ENCODE measurements at places on chromosomes 6 and 20.

DNA sequence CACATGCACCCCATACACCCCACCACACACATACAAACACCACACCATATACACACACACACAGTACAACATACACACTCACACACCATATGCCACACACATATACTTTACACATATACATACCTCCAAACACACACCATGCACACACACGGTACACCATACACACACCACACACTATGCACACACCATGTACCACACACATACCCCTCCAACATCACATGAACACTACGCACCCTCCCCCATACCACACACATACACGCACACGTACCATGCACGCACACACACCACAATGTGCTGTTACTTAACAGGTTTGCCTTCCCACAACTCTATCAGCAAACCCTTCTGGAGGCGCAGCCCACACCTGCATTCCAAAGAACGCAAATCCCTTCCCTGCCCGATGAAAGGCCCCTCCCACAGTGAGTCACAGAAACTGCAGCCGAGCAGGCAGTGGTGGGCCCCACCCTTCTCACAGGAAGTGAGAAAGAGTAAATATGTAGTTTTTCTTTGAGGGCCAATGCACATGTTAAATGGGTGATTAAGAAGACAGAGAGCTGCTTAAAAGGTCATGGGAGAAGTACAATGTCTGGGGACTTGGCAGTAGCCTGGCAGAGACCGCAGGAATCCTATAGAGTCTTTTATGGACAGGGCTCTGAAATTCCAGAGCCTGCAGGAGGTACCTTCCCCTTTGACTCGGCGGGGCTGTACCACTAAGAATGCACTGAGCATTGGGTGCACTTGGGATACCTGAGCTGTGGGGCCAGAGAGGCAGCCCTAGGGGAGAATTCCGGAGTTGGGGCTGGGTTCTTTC is 34.1 kb upstream of the EZR start:
- peak; percentile 57 for DNase-seq

DNA sequence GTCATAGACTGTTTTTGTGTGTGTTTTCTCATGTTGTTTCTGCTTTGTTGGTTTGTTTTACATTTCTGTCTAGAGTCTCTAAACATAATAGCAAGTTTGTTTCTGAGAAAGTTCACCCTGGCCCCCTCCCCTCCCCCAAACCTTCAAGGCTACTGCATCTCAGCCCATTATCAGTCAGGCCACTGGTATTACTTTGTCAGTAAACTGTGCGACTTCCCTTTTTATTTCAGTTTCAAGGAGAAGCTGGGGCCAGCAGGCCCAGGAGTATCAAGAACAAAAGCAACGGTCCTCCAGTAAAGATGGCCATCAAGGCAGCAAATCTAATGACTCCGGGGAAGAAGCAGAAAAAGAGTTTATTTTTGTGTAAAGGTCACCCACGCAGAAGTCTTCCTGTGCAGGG is 32.8 kb upstream of the SCGN start:
- DNase-seq: no peak

- DNase-seq: no peak
These were observed 53.5 kb downstream of the PXDC1 start for GRCh38 chr6:3698021-3698420.

GRCh38 chr6:21870076-21870730 is 276.7 kb downstream of the SOX4 start:
- no peak for DNase-seq

DNA sequence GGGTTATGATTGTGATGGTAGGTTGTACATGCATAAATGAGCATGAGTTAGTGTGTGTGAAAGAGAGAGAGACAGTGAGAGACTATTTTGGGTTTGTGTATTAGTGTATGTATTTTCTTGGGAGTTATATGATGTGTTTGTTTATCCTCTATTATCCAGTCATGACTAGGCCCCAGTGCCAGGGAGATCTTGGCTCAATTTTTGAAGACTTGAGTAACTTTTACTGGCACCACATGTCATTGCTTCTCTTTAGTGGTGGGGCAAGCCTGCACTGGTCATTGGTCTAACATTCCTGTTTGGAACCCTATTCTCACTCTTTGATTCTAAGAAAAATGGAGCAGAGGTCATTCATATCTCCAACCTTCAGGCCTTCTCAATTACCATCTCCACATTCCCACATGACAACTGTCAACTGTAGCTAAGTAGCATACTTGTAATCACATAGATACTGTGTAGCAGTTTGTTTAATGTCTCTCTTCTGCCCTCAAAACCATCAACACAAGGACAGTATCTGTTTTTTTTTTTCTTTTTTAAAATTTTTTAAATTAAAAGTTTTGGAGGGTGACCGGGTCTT is 8.8 kb downstream of the L3MBTL1 start:
- DNase-seq: no peak

GRCh38 chr6:136783495-136784270 is 8.6 kb downstream of the MAP3K5 start:
- no peak for DNase-seq

DNA sequence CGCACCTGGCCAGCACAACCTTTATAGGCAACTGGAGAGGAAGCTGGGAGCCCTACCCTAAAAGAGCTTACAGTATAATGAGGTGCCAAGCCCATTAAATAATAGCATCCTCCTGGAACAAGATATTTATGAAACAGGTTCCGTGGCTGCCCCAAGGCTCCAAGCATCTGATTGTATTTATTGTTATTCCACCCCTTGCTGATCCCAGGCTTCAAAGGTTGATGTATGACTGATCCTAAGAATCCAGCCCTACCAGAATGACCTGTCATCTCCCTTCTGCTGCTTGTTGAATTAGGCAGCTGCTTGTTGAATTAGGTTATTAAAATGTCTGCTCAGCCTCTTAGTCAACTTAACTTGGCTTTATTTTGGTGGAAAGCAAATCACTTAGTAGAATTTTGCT is 35.2 kb upstream of the SASH1 start:
- DNase-seq: no peak

GRCh38 chr20:50645253-50646068 is 45.9 kb downstream of the RIPOR3 start:
- no peak for DNase-seq

GRCh38 chr6:52725143-52725534 is 38.1 kb downstream of the GSTA2 start:
- DNase-seq: no peak

DNA sequence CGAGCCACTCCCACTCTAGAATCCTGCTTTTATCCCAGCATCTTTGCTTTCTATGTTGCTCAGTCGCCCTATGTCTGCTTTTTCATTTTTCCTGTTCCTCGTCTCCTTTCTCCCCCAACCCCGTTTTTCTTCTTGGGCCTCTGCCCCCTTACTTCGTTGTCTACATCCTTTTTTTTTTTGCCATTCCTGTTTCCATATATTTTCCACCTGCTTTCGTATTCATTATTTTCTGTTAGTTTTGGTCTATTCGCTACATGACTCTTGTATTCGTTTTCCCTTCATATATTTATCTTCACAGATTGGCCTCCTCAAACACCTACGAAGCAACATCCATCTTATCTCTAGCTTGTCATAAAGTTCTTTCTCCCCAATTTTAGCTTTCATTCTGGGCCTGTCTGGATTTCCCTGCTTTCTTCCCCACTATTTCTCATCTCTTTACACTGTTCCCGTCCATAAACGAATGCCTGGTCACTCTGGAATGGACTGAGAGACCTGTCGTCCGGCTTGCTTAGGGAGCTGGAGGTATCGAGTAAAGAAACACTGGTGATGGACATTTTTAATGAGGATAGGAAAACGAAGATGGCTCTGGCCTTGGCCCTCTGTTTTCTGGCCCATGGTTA is 915 bp downstream of the PRRC2A start:
- no peak for DNase-seq

DNA sequence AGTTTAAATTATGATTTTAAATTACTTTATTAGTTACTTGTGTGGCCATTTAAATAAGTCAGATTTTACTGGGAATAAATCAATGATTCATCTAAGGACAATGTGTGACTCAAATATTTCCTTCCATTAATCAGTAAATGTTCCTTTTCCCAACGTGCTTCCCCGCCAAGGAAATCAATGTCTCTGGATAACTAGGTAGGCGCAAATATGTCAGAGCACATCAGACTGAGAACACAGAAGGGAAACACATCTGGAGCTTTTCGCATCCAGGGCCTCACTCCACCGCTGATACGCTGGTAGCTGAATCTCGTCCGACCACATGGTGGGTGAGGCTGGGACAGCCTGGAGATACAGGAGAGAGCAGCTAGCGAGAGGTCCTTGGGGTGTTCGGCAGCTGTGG is 56.4 kb upstream of the RPS6KA2 start:
- DNase-seq: no peak

DNA sequence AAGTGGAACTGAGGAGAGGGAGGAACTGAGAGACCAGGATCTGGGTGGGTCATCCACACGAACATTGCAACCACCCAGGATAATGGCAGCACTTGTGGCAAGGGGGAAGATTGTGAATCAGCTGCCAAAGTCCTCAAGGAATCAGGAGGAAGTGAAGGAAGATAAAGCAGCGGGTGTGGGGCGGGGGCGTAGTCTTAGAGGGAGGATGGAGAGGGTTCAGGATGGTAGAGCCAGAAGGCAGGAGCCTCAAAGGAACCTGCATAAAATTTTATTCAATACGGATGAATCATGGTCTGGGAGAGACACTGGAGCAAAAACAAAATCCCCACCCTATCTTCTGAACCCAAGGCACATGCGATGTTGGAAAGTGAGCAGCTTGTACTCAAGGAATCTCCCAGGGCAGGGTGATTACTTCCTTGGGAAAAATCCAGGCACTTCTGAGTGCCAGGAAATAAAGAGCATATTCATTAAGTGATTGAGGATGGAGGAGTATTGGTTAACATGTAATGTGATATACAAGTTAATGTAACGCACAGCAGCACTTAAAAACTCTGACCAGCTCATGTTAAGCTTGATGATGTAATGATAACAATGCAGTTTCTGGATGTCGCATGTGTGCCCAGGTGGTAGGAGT is 82.0 kb upstream of the B3GAT2 start:
- DNase-seq: no peak

GRCh38 chr20:48601798-48602197 is 226.0 kb downstream of the PREX1 start:
- no peak for DNase-seq

DNA sequence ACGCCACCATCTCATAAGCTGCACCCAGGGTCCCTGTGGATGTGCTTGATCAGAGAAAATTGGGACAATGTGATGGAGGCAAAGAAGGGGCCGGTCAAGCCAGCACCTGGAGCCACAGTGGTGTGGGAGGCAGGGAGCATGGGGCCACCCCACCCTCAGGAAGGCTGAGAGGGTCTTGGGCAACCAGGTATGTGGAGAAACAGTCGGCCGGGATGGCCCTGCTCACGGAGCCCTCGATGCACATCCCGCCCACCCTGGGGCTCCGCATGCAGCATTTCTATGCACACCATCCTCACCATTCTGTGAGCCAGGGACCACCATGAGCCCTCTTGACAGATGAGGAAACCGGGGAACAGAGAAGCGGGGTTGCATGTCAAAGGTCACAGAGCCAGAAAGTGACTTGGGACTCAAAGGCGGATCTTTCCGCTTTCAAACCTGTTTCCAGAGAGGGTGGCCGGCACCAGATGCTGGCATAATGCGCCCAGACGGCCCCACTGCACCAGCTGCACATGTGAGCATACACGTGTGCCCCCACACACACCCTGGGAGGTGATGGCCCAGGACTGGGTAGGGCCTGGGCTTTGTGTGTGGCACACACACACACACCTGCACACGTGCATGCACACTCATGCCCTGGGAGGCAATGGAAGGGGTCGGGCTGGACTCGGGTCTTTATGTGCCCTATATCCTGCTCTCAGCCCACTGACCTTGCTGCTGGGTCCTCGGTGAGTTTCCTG is 398.5 kb downstream of the TAF4 start:
- no peak for DNase-seq

DNA sequence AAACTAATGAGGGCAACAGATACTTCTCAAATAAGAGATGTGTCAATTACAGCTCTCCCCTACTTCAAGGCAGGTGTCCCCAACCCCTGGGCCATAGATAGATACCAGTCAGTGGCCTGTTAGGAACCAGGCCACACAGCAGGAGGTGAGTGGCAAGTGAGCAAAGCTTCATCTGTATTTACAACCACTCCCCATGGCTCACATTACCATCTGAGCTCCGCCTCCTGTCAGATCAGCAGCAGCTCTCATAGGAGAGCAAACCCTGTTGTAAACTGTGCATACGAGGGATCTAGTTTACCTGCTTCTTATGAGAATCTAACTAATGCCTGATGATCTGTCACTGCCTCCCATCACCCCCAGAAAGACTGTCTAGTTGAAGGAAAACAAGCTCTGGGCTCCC is 422.1 kb downstream of the GJA1 start:
- no peak for DNase-seq

DNA sequence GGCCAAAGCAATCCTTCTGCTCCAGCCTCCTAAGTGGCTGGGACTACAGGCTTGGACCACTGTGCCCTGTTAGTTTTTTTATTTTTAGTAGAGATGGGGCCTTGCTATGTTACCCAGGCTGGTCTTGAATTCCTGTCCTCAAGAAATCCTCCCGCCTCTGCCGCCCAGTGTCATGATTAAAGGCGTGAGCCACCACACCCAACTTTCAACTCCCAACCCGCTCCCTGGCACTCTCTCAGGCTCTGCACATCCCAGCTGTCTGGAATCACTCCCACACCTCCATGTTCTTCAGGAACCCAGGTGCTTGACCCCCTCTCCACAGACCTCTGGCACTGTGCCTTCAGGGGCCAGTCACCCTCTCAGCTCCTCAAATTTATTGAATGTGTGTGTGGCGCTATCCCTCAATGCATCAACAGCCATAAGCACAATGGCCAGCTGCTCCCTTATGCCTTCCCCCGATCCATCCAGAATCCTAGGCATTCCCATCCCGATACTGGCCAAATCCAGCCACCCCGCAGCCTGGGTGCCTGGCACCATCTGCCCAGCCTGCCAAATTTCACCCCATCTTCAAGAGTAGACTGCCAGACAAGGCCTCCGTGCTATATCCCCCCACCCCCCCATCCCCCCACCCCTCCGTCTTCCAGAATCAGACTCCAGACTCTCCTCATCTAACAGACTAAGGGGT is 647 bp upstream of the POU5F1 start:
- no peak for DNase-seq

DNA sequence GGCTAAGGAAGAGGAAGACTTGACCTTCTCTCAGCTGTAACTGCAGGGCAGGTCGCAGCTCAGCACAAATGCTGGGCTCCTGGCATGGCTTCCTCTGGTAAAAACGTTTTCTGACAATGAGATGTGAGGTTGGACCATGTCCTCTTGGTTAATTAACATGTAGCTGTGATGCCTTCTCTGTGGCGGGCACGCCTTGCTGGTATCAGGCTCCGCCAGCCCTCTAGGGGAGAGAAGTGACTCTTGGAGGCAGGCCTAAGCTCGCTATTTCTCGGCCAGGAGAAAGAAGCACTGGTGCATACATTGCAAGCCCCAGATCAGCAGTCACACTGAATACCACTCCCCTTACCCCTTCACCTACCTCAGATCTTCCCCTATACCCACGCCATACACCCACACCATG is 65.0 kb downstream of the QRSL1 start:
- no peak for DNase-seq

- DNase-seq: no peak
These were observed 41.8 kb upstream of the DOK5 start for GRCh38 chr20:54433636-54434035.

DNA sequence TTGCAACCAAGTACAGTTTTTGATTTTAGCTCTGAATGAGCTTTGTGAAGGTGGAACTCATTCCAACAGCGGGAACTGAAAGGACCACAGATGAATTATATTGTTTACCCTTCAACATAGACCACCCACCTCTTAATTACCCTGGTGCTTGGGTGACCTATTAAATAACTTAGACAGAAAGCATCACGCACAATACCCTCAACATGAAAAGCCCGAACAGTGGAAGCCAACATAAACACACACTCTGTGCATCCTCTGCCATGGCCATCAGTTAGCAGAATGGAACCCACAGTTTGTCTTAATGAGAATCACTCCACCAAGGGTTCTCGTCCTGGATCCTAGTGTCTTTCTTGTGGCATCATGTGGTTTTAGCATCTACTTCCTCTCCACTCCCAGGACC is 60.5 kb downstream of the FOXF2 start:
- no peak for DNase-seq
